Camera-type eye (tissue), 1 donor: ENCODE measurements at places on chromosomes 1 and 21. TPM values are rescaled to one million over a fixed set of nuclear protein-coding genes. Genes with fewer than 3 reads are reported as not detected.

Gene OLFML3
- 89.9 TPM for total RNA-seq

Gene RCSD1
- total RNA-seq = 10.9 TPM

Gene TNFRSF8
- total RNA-seq = not detected

Gene DPH5
- 35.0 TPM for total RNA-seq
